ENCODE measurements at places on chromosomes 12 and 14. TPM values are rescaled to one million over a fixed set of nuclear protein-coding genes. Genes with fewer than 3 reads are reported as not detected.

PLBD2 gene
- total RNA-seq, result 46.8 TPM

KLHL33 gene
- not detected for total RNA-seq

KLHDC1 gene
- 1.6 TPM for total RNA-seq

- no peak for DNase-seq
These were observed 12.2 kb downstream of the BICD1 start for GRCh38 chr12:32118806-32119205.

DNA sequence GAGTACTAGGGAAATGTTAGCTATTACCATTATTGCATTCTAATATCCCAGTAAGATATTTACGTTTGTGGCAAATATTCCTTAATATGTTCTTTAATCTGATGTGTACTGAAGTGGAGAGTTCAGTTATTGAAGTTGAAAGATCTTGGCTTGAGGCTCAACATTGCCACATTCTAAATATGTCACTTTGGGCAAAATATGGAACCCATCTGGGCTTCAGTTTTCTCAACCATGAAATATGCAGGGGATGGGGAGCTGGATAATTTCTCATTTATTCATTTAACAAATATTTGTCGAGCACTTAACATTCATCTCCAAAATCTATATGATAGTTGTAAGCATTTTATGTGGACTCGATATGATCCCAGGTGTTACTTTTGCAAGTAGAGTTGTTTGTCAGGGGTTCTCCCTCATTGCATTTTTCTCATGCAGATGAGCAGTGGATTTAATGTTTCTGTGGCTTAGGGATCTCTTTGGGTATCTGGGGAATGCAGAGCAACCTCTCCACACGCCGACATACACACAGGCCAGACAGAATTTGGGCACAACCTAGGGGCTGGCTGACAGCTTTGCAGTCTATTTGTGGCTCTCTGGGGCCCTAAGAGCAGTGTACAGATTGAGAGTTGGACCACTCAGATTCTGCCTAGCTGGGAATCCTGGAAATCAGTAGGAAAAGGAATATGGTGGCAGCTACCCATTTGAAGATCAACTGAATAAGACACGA, 26.6 kb upstream of the APPL2 start:
- no peak for DNase-seq

DNA sequence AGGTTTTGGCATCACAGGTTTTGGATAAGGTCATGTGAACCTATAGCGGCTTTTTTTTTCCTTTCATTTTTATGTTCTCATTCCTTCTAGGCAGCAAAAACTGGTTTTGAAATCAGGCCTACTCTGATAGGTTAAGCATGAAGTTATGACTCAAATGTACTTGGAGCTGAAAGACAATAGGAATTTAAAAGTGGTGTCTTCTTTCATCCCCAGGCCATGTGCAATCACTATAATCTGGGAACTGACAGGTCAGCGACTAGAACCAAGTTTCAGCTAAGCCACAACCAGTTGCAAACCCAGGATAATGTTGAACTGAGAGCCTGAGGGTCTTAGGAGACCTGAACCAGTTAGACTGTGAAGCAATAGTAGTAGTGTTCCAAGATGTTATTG, 74.3 kb downstream of the ANO6 start:
- DNase-seq, result no peak
